ENCODE measurements at places on chromosomes 2 and 18.

- no peak for DNase-seq
These were observed 44.1 kb downstream of the PPP4R1 start for GRCh38 chr18:9570255-9570654.

DNA sequence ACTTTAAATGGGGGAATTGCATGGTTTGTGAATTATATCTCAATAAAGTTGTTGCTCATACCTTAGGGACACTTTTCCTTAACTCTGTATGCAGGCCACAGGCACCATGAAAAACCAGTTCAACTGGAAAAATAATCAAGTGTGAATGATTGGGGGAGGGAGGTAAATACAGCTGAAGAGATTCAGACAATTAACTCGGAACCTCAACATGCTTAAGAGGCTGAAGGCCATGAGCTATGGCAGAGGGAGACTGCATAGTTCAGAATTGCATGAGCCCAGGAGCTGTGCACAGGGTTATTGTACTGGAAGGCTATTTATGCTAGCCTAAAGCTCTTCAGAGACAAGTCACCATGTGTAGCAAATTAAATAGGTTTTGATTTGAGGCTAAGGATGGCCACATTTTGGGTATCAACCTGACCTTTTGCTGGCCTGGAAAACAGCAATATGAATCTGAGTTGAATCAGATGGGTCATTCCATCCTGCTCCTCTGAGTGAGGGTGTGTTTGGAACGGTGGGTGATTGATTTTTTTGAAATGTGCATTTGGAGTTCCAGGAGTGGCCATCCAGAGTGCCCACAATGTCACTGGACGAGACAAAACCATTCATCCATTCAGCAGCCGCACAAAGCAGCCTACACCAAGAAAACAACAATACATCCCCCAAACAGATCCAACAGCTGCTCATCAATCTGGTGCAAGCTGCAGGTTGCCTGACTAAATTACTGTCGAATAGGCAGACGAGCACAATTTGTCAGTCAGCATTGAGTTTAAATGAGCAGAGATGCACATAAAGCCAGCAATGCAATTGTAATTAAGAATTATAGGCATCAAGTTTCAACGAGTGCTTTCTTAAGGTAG is 42.5 kb downstream of the HRH4 start:
- DNase-seq, result no peak

- no peak for DNase-seq
These were observed 114.7 kb upstream of the DOCK10 start for GRCh38 chr2:225156853-225157451.

DNA sequence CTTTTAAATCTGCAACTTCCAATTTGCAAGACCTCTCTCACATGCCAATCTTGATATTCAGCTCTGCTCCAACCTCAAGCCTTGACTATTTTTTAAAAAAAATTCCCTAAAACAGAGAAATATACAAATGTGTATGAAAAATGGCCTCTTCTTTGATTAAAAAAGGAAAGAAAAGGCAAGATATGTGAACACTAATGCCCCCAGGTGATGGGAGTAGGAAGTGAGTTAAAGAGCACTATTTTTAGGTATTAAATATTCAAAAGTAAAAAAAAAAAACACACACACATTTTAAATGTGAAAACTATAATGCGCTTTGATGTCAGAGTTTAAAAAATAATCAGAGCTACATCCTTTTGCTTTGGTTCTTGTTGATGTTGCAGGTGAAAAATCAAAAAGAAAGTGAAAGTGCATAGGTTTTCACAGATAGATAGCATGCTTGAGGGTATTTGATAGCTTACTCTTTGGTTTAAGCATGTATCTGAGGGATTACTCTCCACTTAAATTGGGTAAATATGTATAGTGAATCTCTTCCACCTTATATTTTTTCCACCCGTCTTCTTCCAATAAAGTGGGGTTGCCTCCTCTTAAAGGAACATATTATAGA is 406.0 kb upstream of the POU3F3 start:
- DNase-seq, result no peak

DNA sequence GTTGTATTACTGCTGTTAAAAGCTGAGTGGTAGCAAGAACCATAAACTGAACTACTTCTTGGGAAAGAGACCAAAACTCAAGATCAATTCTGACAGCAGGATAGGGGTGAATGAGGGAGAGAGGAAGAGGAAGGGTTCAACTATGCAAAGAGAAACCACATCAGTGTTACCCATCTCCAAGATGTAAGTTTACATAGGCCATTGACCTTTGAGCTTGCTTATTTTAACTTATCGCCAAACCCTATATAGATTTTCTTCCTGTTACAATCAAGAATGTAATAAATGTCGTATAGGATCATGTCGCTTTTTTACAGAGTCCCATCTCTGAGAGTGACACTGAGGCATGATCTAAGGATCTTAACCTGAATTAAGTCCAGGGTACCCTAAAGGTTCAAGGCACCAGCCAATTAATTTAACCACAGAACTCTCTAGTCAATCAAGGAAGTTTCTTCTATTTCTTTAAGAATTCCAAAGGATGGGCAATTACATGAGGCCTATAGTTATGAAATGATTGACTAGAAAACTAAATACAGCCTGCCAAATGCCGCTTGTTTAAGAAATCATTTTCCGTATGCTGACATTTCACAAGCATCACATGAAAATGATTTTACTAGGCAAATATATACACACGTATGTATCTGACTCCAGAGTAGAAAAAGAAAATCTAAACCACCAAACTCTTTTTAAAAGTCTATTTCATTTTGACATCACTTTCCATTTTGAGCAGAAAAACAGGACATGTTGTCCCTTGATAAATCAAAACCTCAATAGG is 11.8 kb downstream of the RND3 start:
- no peak for DNase-seq

DNA sequence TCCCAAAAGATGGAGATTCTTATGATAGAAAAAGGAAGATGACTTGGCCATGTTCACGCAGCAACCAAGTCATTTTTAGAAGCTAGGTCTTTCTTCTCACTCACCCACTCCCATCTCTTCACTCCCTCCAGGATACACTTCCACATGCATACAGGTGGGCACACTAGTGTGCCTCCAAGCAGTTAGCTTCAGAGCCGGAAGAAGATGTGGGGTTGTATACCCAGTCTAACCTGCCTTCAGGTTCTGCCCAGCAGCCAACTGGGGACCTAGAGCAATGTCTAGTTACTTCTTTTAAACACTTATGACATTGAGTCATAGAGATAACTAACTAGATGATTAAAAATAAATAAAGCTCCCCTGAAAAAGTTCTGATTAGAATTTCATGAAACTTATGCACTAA is 21.8 kb upstream of the TANK start:
- DNase-seq, result no peak
